ENCODE measurements at places on chromosomes 7 and 10. TPM values are rescaled to one million over a fixed set of nuclear protein-coding genes. Genes with fewer than 3 reads are reported as not detected.
A peak's percentile ranks its signal among the peaks of the same experiment; 100 is the strongest.

KIAA1549 gene
- total RNA-seq, result 9.2 TPM

WDFY4 gene
- total RNA-seq, result not detected

OR9A2 gene
- not detected for total RNA-seq

CYP2C9 gene
- not detected for total RNA-seq

TM9SF3 gene
- 189 TPM for total RNA-seq

CALD1 gene
- 1,623 TPM for total RNA-seq

DMTF1 gene
- total RNA-seq, result 55.6 TPM

DNA sequence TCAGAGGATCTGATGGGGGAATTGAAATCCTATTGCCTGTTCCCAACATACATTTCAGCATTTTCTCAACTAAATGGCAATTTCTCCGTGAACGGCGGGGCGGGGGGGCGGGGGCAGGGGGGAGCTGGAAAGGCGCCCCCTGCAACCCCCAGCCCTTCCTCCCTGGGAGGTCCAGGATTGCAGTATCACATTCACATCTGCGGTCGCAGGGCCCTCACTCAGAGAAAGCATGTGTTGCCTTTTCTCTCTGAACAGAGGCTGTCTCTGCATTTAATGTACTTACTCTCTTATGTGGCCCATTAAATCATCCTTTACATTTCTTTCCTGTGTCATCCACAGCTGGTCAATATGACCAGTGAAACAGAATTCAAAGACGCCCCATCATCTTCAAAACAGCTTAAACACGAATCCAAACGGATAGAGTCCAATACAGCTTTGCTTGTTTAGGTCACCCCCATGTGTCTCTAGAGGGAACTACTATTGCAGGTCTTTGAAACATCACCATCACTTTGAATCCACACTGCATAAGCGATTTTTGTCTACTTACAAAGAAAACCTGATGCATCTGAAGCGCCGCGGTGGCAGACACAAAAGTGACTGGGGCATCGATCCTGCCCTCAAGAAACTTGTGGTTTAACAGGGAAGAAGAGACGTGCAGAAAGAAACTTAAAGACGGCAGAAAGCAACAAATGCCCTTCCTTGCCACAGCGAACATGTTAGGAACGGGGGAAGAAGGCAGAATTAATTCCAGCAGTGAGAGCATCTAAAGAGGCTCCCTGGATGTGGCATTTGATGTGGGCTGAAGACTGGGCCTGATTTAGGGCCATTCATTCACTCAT, 17.0 kb upstream of the ECHDC3 start:
- H3K27me3 ChIP-seq, result peaks cover 9% of the 10 kb centered on the region
- no peak overlapping the region for H3K27ac ChIP-seq
- H3K4me1 ChIP-seq, result no peaks in the 10 kb centered on the region
- DNase-seq, result peak; percentile 15
- H3K4me3 ChIP-seq, result no peak overlapping the region

DNA sequence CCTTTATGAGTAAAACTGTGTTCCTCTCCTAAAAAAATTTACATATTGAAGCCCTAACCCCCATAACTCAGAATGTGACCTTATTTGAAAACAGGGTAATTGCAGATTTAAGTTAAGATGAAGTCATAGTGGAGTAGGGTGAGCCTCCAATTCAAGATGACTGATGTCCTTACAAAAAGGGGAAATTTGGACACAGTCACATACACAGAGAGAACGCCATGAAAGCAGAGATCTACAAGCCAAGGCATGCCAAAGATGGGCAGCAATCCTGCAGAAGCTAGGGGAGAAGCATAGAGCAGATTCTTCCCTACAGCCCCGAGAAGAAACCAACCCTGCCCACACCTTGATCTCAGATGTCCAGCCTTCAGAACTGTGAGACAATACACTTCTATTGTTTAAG, 23.8 kb upstream of the ADD3 start:
- H3K4me3 ChIP-seq, result no peak overlapping the region
- no peak for DNase-seq
- no peak overlapping the region for H3K27ac ChIP-seq
- H3K36me3 ChIP-seq, result peaks cover 3% of the 10 kb centered on the region

GRCh38 chr7:150871601-150872000, 19.3 kb downstream of the AOC1 start:
- H3K27ac ChIP-seq, result no peak overlapping the region
- DNase-seq, result no peak
- H3K4me3 ChIP-seq, result no peak overlapping the region
- no peaks in the 10 kb centered on the region for H3K4me1 ChIP-seq
- H3K36me3 ChIP-seq, result no peaks in the 10 kb centered on the region

- no peak for DNase-seq
- no peak overlapping the region for H3K27ac ChIP-seq
- no peaks in the 10 kb centered on the region for H3K27me3 ChIP-seq
Observed at GRCh38 chr10:91299999-91300575, 79.6 kb downstream of the PCGF5 start.

GRCh38 chr7:130144312-130145171, 60.7 kb downstream of the TMEM209 start:
- peak overlapping the region; percentile 42 for H3K27ac ChIP-seq
- DNase-seq, result no peak
- H3K36me3 ChIP-seq, result peaks cover under 1% of the 10 kb centered on the region
- H3K4me3 ChIP-seq, result no peak overlapping the region
- H3K4me1 ChIP-seq, result peaks cover 37% of the 10 kb centered on the region
- no peaks in the 10 kb centered on the region for H3K27me3 ChIP-seq

DNA sequence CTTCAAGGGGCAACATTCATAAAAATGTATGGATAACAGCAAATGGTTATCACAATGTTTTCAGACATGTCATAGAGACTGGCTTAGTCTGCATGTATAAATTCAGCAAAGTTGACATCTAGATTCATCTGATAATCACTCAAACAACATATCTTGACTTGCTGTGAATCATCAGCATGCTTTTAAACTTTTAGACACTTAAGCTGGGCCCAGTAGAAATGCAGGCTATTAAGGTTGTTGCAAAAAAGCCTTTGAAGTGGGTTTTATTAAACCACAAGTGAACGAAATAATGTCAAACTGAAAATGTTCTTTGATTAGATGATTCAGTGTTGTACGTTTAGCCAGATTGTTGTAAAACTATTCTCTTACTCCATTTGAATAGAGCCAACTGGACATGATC, 759.6 kb downstream of the NXPH1 start:
- H3K4me1 ChIP-seq, result no peaks in the 10 kb centered on the region
- no peaks in the 10 kb centered on the region for H3K27me3 ChIP-seq
- no peak overlapping the region for H3K4me3 ChIP-seq
- H3K27ac ChIP-seq, result no peak overlapping the region

DNA sequence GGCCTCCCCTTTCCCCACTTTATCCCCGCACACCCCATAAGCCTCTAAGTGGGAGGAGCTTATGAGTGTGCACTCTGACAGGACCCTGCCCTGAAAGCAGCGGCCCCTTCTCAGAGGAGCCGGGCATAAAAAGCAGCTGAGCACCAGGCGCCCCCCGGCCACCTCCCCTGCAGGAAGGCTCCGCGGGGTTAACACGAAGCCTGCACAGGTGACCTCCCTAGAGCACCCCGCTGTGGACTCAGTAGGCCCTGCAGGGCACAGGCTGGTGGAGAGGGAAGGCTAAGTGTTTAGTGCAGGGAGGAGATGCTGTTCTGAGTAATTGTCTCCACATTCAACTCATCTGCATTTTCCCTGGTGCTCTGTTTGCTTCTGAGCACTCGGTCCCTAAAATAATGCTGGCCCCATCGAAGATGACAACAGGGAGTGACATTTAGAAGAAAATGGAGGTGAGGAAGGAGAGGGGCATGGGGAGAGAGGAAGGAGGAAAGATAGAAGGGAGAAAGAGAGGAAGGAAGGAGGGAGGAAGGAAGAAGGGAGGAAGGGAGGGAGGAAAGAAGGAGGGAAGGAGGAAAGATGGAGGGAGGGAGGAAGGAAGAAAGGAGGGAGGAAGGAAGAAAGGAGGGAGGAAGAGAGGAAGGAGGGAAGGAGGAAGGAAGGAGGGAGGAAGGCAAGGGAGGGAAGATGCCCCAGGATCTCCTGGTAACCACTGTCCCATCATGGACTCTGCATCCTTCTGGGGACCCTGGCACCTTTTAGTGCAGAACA, 25.4 kb upstream of the CNPY1 start:
- DNase-seq, result peak; percentile 72
- no peaks in the 10 kb centered on the region for H3K36me3 ChIP-seq
- no peak overlapping the region for H3K4me3 ChIP-seq
- no peaks in the 10 kb centered on the region for H3K4me1 ChIP-seq
- H3K27ac ChIP-seq, result no peak overlapping the region
- peaks cover 16% of the 10 kb centered on the region for H3K27me3 ChIP-seq

DNA sequence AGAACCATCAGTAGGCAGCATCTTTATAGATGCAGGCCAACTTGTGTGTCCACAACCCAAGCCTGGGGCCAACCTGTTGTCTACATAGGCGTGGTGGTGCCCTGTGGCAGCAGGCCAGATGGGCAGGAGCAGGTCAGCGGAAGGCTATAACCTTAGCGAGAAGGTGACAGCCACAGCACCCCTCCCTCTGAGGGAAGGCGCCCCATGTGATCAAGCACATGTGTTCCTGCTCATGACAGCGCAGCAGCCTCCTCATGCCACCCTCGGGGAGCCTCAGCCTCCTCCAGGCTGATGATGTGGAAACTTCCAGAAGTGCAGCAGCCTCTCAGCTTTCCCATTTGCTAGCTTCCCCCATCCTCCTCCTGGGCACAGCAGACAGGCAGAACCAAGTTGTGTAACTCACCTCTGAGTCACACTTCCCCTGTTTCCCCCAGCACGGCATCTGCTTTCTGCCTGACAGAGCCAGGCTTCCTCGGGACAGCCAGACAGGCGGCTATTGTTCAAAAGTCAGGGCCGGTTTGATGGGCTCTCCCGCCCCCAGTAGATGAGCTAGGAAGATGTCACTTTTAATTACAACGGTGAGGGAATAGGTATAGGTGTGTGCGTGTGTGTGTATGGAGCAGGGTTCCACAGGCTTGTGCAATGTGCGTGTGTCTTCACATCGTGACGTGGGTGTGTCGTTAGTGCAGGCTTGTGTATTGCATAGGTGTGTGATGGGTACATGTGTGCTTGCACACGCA, 312.0 kb upstream of the ZMIZ1 start:
- no peaks in the 10 kb centered on the region for H3K36me3 ChIP-seq
- peak overlapping the region; percentile 99 for H3K27ac ChIP-seq
- H3K4me3 ChIP-seq, result peak overlapping the region; percentile 56
- peaks cover 1% of the 10 kb centered on the region for H3K27me3 ChIP-seq
- DNase-seq, result no peak
- H3K4me1 ChIP-seq, result peaks cover 44% of the 10 kb centered on the region

- no peak overlapping the region for H3K4me3 ChIP-seq
- DNase-seq, result no peak
Observed at GRCh38 chr7:11616466-11616865, 215.5 kb downstream of the THSD7A start.

DNA sequence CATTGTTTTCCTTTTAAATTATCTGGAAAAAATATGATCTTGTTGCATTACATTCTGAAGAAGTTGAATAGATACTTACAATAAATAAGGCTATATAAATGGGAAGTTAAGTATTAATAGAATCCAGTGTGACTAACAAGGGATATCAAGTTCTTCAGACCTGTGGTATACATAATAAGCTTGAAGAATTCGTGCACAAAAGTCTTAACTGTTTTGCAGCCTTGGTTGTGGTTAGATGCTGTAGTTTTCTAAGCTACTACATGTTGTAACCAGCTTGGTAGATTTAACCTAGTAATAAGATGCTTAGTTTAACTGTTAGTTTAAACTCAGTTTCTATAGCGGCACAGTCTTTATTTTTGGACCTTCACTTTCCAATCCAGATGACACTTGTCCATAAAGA, 106.2 kb upstream of the GLCCI1 start:
- H3K4me3 ChIP-seq, result no peak overlapping the region
- no peak for DNase-seq
- H3K36me3 ChIP-seq, result no peaks in the 10 kb centered on the region
- no peak overlapping the region for H3K27ac ChIP-seq
- no peaks in the 10 kb centered on the region for H3K27me3 ChIP-seq
- peaks cover 9% of the 10 kb centered on the region for H3K4me1 ChIP-seq

DNA sequence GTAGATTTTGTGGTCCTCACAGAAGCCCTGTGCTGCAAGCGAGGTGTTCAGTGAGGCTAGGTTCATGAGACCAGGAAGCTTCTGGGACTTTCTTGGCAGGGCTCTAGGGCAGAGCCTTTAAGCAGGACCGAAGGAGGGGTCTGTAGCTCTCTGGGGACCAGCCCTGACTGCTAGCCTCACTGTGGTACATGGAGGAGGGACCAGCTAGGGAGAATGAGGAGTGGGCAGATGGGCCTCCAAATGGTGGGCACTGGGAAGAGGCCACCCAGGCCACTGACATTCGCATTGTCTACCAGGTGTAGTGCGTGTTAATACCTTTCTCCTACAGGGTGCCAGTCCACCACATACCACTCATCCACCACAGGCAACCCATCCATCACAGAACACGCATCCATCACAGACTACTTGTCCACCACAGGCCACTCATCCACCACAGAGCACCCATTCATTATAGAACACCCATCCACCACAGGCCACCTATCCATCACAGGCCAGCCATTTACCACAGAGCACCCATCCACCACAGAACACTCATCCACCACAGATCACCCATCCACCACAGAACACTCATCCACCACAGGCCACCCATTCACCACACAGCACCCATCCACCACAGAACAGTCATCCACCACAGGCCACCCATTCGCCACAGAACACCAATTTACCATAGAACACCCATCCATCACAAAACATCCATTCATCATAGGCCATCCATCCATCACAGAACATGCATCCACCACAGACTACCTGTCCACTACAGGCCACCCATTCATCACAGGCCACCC, 31.6 kb upstream of the ZNF488 start:
- no peaks in the 10 kb centered on the region for H3K36me3 ChIP-seq
- H3K27me3 ChIP-seq, result no peaks in the 10 kb centered on the region
- H3K4me1 ChIP-seq, result no peaks in the 10 kb centered on the region

DNA sequence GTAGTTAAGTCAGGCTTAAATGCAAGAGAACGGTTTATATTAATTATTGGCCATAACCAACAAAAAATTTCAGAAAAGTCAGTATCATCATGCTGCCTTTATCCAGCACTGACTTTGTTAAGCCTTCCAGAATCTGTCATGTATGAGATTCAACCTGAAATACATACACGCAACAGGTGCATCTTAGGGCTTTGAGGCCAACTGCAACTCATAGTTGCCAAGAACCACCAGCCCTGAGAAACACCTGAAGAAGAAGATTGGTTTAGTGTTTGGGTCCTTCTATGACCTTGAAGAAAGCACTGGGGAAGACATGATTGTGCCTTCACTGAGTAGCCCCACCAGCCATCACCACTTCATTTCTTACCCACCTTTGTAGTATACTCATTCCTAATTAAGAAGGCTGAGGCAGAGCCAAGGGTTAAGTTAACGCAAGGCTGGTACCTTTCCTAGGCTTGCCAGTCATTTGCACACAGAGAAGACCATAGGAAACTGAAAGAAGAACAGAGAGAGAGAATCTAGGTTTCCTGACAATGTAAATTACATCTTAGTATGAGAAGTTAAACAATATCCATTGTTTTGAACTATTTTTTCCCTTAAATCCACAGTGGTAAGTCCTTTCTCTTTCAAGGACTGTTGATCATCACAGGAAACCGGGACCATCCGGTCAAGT, 200.1 kb upstream of the PRKCQ start:
- H3K36me3 ChIP-seq, result no peaks in the 10 kb centered on the region
- H3K4me3 ChIP-seq, result no peak overlapping the region
- no peak for DNase-seq
- H3K27ac ChIP-seq, result no peak overlapping the region
- no peaks in the 10 kb centered on the region for H3K27me3 ChIP-seq

GRCh38 chr10:5442065-5442989, 30.0 kb downstream of the NET1 start:
- no peak for DNase-seq
- no peaks in the 10 kb centered on the region for H3K27me3 ChIP-seq
- no peaks in the 10 kb centered on the region for H3K36me3 ChIP-seq
- peaks cover 16% of the 10 kb centered on the region for H3K4me1 ChIP-seq

- peaks cover 10% of the 10 kb centered on the region for H3K4me1 ChIP-seq
- H3K4me3 ChIP-seq, result peak within 1 kb of the TSS; percentile 74
- peaks cover 3% of the 10 kb centered on the region for H3K36me3 ChIP-seq
Observed at GRCh38 chr10:5977471-5978229, at the start of gene IL15RA. Gene IL15RA (minus strand): TSS chr10:5977543. CDS start chr10:5977492, 51 bp downstream.

Measured in chondrocyte (in vitro differentiated cells).